Activated CD4-positive, alpha-beta T cell treated with anti-CD3 and anti-CD28 coated beads, Interleukin-2, Interleukin-4, amounts not matched to agents 100 ng/mL and 50 ng/mL, durations not matched to agents 16 hours and 8 hours (primary cell): ENCODE measurements at places on chromosomes 5 and 9.

DNA sequence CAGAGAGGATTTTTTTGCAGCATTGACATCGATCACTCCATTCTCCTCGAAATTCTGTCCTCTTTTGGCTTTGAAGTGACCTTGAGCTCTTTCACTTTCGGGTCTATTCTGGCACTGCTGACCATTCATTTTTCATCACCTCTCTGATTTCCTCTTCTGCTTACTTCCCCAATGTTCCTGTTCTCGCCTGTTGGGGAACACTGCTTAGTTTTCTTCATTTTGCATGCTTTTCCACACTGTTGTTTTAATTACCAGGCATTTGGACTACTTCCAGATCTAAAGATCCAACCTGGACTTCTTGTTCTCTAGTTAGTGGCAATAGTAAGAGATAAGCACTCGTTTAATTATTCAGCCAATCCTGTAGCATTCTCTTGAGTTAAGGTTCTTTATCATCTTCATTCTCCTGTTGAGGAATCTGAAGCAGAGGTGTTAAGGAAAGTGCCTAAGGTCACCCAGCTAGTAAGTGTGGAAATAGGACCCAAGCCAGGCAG is 53.4 kb downstream of the MAN2A1 start:
- no peak for DNase-seq

GRCh38 chr5:180649297-180650039 is at the start of gene FLT4:
FLT4 (minus strand) TSS chr5:180649600; CDS start chr5:180649545, 55 bp downstream.
- no peak for DNase-seq

DNA sequence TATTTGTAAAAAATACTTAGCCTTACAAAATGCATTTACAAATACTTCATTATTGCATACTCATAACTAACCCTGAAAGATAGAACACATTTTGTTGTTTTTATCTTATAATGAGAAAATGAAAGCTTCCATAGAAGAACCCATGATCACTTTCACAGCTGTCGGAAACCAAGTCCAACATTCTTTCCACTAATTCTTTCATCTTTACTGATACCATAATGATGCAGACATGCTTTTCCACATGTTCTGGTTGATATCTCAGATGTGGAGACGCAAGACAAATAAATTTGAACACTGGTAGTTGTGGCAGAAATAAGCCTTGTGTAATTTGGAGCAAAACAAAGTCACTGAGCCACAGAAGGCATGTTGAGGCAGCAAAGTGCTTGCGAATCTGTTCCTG is 136.0 kb downstream of the FBXO4 start:
- DNase-seq = no peak

GRCh38 chr9:135139366-135139959 is 52.0 kb downstream of the OLFM1 start:
- no peak for DNase-seq

- DNase-seq = no peak
Observed at GRCh38 chr5:98934546-98934945, 5.7 kb upstream of the CHD1 start.

GRCh38 chr5:165525271-165525670 is 2019.9 kb downstream of the MAT2B start:
- no peak for DNase-seq

GRCh38 chr9:122133263-122133983 is 26.2 kb downstream of the NDUFA8 start:
- DNase-seq = no peak

GRCh38 chr5:165836046-165836445 is 2330.6 kb downstream of the MAT2B start:
- DNase-seq = no peak

DNA sequence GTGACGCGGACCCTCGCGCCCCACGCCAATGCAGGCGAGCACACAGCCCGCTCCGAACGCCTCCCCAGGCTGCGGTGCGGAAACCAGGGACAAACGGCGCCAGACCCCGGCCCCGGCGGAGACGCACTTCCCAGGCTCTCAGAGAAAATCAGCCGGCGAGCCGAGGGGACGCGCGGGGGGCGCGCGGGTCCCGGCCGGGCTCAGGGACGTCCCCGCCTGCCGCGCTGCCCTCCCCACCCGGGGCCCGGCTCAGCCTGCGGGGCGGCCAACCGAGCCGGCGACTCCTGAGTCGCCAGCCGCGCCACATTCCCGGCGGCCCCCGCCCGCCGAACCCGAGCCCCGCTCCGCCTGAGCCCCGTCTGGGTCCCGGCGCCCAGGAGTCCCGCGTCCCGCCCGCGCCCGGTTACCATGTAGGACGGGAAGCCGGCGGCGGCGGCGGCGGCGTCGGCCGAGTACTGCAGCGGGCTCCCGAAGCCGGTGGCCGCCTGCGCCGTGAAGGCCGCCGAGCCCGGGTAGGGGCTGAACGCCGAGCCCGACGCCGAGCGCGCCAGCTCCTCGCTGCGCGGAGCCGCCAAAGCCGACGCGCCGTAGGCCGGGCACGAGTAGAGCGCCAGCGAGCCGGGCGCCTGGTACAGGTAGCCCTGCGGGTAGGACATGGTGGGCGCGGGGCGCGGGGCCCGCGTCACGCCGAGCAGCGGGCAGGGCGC is 566 bp downstream of the IRX2 start:
- no peak for DNase-seq

- peak; percentile 61 for DNase-seq
Observed at GRCh38 chr9:137149942-137150616, 11.1 kb downstream of the GRIN1 start.

GRCh38 chr5:171355302-171355724 is 32.3 kb upstream of the NPM1 start:
- peak; percentile 48 for DNase-seq

DNA sequence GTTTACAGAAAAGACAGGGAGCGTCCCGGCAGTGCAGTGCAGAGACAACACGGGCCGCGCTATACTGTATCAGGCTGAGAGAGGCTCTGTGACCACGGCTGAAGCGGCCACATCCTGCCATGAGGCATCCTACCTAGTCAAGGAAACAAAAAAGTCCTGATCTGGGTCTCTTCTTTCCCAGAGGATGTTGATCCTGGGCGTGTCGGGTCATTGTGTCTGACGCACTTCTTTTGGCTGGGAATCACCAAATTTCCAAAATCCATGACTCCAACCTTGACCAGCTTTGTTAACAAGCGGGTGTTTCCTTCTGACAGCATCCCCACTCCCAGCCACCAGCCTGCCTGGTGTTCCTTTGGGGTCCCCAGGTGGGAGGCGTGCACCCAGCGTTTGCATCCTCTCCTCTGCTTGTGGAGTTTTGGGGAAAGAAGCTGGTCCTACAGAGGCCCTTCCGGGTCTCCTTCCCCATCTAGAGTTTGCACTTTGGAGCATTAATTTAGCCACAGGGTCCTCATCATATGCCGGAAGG is 91.4 kb upstream of the RAI14 start:
- DNase-seq = no peak

DNA sequence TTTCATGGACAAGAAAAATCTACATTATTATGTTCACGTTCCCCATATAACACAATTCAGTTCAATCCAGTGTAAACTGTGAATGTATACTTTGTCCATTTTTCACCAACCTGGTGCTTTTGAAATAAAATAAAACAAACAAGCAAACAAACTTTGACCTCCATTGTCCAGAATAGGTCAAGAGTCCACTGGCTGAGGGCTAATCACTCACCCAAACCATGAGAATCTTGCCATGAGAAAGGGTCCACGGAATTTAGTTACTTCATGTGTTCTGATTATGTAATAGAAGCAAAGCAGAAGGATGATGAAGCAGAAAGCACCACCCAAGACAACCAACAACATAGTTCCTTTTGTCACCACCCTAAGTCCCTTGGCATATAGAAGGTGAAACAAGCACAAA is 28.7 kb downstream of the DIAPH1 start:
- no peak for DNase-seq

GRCh38 chr5:79122973-79123372 is 11.4 kb downstream of the BHMT start:
- no peak for DNase-seq

DNA sequence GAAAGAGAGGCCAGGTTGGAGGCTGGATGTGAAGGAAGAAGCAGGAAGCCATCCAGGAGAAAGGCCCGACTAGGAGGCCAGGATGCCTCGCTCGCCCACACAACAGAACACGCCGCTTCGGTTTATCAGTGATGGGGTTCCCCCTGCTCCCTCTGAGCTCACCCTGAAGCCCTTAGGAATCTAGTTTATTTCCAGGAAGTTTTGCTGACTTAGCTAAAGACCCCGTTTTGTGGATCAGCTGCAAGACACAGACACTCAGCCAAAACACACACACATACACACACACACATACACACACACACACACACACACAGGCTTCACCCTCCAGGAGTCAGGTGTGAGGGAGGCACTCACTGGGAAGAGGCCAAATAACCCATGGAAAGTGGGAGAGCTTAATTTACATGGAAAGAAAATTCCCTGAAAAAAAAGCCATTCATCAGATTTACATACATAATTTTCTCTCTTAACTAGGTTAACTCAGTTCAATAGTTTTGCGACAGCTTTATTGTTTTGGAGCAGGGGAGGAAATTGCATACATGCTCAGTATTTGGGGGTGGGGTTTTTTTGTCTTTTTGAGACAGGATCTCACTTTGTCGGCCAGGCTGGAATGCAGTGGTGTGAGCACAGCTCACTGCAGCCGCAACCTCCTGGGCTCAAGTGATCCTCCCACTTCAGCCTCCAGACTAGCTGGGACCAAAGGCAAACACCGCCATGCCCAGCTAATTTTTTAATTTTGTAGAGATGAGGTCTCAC is 92.7 kb upstream of the HAND1 start:
- no peak for DNase-seq

GRCh38 chr9:97983589-97984187 is 547 bp downstream of the ANP32B start:
- peak; percentile 32 for DNase-seq

GRCh38 chr5:23164971-23165370 is 311.8 kb upstream of the CDH12 start:
- DNase-seq = no peak

- DNase-seq = no peak
Observed at GRCh38 chr5:175862131-175863012, 9.0 kb upstream of the CPLX2 start.

DNA sequence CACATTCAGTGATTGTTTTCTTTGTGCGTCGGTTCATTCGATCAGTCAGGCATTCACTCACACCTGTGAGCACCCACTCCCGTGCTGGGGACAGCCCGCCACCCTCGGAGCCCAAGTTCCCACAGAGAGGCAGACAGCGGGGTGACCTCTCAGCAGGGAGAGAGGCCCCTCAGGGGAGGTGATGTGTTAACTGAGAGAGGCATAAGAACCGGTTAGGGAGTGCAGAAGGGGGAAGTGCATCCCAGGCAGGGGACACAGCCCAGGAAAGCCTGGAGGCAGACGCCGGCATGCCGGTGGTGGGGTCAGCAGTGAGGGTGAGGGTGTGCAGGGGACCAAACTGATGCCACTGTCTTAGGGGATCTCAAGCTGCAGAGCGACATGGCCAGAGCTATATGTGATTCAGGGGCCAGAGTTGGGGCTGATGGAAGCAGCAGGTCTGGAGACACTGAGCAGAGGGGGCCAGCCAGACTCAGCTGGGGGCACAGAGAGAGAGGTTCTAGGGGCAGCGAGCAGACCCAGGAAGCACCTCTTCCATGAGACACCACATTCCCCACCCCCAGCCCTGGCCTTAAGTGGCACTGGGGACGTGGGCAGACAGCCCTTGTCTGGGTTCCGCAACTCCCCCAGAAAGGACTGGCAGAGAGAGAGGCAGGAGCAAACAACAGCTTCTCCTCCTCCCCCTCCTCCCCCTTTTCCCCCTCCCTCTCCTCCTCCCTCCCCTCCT is 35.9 kb downstream of the HK3 start:
- no peak for DNase-seq

DNA sequence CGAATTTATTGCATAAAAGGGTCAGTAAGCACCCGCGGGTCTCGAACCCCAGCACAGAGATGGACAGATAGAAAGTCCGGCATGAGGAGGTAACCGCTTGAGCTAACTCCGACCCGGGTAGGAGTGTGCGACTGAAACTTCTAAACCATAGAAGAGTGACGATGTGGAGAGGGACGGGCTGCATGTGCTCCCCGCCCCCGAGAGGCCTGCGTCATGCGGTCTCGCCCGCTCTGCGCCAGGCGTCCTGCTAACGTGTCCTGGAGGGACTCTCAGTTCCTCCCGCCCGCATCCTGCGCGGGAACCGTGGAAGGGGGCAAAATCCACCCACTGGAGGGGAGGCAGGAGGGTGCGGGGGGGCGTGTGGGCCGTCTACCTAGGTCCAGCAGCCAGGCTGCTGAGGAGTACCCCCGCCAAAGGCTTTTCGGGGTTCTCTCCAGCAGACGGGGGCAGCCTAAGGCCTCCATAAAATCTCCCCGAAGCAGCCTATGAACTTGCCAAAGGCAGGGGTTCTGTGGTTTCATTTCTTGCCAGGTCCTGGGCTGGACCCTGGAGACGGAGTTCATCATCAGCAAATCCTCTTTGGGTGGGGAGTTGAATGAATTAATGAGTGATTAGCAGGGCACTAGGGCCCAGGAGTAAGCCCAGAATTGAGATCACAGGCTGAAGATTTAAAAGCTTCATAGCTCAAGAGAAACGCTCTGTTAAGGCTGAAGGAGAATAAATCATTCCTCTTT is 51.9 kb downstream of the TGFBI start:
- peak; percentile 87 for DNase-seq

- no peak for DNase-seq
Observed at GRCh38 chr5:151327585-151327984, 19.8 kb downstream of the SLC36A2 start.

DNA sequence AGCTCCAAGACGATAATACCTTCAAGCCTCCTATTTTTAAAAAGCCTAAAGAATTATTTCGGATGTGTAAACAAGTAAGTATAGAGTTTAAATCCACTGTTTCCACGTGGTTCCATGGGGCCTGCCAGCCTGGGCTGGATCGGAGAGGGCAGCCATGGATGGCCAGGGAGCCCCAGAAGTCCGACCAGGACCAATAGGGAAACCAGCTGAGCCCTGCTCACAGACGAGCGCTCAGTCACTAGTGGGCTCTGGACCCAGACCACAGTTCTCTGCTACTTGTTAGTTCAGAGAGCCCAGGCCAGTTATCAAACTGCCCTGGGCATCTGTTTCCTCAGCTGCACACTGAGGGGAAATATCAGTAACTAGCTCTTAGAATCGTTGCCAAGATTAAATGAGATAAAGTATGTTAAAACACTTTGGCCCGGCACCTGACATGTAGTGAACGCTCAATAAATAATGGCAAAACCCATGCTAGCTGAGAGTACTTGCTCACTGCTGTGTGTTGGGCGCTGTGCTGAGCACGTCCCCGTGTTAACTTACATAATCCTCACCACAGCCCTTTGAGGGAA is 124.8 kb downstream of the RGS3 start:
- DNase-seq = no peak

GRCh38 chr5:31688515-31689092 is 49.7 kb downstream of the PDZD2 start:
- DNase-seq = no peak

GRCh38 chr5:115126303-115126702 is 43.4 kb downstream of the TRIM36 start:
- DNase-seq = no peak

- DNase-seq = no peak
Observed at GRCh38 chr5:150131978-150132694, 23.5 kb downstream of the PDGFRB start.
